ENCODE measurements at places on chromosomes 7 and 10.
A peak's percentile ranks its signal among the peaks of the same experiment; 100 is the strongest.

DNA sequence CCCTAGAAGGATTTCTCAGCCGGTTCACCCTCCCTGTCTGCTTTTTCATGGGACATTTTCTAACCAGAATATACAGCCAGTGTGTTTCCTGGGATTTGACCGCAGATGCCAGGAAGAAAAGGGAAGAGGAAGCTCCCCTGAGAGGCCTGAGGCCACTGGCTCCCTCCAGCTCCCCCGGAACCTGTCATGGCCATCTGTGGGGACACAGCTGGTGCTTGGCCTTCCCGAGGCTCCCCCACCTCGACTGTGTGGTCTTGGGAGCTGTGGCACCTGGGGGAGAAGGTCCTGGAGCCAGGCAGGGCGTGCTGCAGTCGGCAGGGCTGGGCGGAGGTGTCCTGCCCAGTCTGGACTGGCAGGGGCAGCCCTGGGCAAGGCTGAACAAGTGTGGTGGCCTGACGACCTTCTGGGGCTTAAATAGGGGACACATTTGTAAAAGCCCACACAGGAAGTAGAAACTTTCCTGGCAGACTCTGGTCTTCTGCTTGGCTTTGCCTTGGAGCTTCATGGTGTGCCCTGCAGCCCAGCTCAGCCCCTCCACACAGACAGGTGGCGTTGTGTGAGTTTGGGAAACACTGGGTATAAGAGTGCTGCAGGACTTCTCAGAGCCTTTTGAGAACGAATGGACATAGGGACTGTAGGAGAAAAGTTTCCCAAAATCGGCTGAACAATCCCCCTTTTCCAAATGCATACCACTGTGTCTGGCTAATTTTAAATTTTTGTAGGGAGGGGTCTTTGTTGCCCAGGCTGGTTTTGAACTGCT lies 6.8 kb downstream of the BRI3 start:
- DNase-seq = no peak

- no peak for DNase-seq
Measured at GRCh38 chr10:130809181-130809580, 502.3 kb downstream of the TCERG1L start.

GRCh38 chr7:1912593-1913465 lies 242.8 kb downstream of the ELFN1 start:
- DNase-seq = no peak

- DNase-seq = peak; percentile 5
Measured at GRCh38 chr10:3330663-3331062, 158.1 kb upstream of the PITRM1 start.

DNA sequence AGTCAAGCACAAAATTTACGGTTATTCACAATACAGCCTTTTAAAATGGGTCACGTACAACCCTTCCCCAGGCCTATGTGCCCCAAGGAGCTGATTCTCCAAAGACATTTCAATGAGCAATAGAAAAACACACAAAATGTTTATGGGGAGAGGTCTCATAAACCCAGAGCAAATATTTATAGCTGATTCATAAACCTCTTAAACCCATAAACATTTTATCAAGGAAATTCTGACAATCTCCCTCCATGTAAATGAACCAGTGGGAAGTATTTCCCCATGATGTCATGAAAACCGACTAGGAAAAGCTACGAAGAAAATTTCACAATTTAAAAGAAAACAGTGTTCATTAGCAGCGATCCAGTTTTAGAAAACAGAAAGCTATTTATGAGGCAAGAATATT lies 36.0 kb downstream of the SFMBT2 start:
- DNase-seq = no peak

Data from activated CD4-positive, alpha-beta T cell treated with anti-CD3 and anti-CD28 coated beads, Interleukin-2, amount 50 U/mL, for 48 hours (primary cell).